ENCODE measurements at places on chromosomes 7 and 10.

GRCh38 chr10:122864194-122864592 lies 15.2 kb downstream of the FAM24B start:
- DNase-seq = no peak

DNA sequence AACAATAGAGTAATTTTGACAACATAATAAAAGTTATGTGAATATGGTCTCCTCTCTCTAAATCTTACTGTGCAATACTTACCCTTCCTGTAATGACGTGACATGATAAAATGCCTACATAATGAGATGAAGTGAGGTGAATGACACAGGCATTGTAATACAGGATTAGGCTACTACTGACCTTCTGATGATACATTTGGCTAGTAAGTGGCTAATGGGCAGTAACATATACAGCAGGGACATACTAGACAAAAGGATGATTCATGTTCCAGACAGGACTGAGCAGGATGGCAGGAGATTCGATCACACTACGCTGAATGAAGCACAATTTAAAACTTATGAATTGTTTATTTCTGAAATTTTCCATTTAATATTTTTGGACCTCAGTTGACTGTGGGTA lies 4.7 kb downstream of the C10orf88 start:
- no peak for DNase-seq

DNA sequence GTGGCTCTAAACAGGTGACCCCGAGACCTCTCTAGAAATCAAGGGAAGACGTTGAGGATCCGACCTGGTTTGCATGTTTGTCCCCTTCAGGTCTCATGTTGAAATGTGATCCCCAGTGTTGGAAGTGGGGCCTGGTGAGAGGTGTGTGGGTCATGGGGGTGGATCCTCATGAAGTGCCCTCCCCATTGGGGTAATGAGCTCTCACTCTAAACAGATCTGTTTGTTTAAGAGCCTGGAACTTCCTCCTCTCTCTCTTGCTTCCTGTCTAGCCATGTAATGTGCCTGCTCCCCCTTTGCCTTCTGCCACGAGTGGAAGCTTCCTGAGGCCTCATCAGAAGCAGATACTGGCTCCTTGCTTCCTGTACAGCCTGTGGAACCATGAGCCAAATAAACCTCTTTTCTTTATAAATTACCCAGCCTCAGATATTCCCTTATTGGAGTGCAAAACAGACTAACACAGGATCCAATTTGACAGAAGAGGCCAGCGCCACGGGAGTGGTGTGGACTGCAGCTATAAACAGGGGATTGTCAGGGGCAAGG lies 10.8 kb upstream of the POLM start:
- DNase-seq = no peak

GRCh38 chr10:114876602-114877300 lies 55.2 kb downstream of the FHIP2A start:
- no peak for DNase-seq

DNA sequence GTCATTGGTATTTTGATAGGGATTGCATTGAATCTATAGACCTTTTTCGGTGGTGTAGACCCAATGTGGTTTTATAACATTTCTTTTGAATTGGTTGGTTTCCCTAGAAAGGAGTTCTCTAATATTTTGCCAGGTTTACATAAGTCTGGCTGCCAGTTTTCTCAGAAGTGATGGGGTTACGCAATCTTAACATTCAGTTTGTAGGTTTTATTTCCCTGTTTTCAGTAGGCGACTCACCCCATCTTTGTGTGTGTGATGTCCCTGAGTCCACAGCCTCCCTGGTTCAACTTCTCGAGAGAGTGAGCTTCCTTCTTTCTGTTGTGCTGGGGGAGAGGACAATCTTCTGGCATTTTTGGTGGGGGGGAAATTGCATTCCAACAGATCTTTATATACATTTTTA lies 9.6 kb upstream of the KIF5B start:
- DNase-seq = no peak

- no peak for DNase-seq
Observed at GRCh38 chr10:129767751-129768150, 196.3 kb downstream of the EBF3 start.

DNA sequence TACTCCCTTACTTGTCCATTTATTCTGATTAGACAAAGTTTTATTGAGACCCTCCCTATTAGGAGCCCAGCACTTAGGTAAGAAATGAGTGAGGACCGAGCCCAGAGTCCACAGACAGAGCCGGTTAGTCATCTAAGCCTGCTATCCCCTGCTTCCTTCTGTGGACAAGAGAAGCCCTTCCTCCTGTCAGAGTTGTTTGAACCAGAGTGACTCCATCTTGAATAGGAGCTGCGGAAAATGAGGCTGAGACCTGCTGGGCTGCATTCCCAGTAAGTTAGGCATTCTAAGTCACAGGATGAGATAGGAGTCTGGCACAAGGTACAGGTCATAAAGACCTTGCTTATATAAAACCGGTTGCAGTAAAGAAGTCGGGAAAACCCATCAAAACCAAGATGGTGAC lies 109.1 kb downstream of the CPXM2 start:
- DNase-seq = no peak

- no peak for DNase-seq
Observed at GRCh38 chr10:126595160-126595559, 75.3 kb downstream of the C10orf90 start.

DNA sequence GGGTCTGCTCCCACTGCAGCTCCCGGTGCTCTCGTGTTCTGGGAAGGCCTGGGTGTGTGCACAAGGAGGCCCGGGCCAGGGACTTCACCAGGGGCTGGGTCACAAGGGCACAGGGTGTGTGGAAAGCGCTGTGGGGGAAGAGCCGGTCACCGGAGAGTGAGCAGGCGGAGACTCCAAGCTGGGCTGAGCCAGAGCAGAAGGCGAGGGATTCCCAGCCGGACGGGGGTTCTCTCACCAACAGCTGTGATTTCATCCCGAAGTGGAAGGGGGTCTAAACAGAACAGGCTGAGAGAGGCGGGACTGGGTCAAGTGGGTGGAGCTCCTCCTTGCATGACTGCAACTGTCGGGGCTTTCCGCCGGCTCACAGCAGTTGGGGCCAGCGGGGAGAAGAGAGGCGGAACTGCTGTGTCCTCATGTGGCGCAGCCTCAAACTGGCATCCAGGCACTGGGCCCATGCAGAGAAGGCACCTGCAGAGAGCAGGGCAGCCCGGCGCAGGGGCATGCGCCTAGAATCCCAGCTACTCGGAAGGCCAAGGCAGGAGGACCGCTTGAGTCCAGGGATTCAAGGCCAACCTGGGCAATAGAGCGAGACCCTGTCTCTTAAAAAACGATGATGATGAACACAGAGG lies 7.6 kb upstream of the ORAI2 start:
- DNase-seq = peak; percentile 56

- DNase-seq = no peak
Observed at GRCh38 chr10:116094356-116094755, 178.7 kb downstream of the GFRA1 start.

- no peak for DNase-seq
Observed at GRCh38 chr7:11701829-11702560, 130.0 kb downstream of the THSD7A start.

DNA sequence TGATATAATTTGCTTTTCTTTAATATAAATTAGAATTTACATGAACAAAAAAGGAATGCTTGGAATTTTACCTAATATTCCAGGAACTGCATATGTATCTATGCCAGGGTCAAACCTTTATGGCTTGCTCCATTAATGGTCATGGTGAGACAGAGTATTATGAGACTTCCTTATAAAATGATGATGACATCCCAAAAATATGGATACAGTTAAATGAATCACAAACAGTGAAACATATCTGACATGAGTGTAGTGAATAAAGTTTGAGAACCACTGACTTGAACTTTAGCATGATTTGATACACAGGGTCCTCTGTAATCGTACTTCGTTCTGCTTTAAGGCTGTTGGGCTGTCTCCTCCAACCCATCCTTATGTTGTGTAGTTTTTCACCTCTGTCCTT lies 51.8 kb downstream of the MARCHF5 start:
- no peak for DNase-seq

DNA sequence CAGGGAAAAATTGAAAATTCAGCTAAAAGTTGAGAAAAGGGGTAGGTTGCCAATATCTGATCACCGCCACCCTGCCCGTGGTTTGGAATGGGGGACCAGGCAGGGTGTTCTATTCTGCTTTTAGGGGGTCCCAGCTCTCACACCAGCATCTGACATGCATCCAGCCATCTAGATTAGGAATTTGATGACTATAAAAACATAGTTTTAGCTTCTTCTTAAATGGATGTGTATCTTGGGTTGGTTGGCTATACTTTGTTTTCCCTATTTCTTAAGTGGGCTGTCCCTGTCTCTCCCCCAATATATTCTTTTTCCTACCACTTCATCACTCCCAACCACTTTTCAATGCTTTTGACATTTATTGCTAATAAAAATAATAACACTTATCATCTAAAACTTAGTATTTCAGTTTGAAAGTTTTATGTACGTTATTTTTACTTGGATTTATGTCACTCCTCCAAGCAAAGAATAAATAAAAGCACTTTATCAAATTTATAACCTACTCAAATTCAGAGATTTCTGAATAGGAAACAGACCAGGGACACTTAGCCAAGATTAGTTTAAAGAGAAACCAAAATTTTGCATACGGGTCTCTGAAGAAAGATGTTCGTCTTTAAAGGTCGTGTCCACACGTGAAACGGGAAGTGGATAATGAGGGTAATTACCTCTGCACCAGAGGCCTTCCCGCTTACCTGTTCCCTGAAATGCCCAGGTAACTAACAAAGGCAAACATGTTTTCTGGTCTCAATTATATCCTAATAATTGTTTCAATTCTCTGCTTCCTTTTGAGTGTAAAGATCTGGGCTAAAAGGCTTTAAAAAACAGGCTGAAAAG lies 233.2 kb upstream of the AUTS2 start:
- no peak for DNase-seq

DNA sequence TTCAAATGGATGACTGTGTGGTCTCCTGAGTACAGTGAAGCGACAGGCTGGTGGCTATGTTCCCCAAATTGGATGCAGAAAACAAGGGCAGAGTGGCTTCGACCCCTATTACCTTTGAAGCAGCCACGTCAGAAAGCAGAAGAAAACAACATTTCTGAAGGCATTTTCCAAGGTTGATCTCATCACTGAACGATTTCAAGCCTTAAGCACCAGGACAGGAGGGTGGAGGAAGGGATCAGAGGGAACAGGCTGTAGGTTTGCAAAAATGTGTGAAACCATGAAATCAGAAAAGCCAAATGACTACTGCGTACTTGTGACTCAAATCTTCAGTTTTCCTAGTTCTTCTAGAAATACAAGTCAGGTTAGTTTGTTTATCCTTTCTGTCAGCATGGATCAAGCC lies 181.0 kb upstream of the TMEM106B start:
- no peak for DNase-seq

GRCh38 chr10:7274293-7274692 lies 136.5 kb downstream of the SFMBT2 start:
- no peak for DNase-seq

- DNase-seq = no peak
Observed at GRCh38 chr7:140081774-140082425, 19.1 kb upstream of the PARP12 start.

DNA sequence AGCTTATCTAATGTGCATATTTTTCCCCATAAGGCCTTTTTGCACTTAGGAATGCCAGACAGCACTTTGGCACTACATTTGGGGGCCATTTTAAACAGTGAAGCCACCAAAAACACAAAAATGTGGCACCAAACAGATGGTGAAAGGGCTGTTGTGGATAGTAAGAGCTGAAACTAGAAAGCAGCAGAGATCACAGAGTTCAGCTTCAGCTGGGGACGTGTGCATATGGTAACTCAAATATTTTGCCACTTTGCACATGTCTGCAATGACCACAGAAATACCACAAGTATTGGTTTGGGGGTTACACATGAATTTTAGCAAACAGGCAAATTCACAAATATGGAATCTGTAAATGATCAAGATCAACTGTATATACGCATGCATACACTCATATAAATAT lies 72.8 kb downstream of the PODXL start:
- no peak for DNase-seq
